ENCODE measurements at places on chromosomes 11 and 22.
A peak's percentile ranks its signal among the peaks of the same experiment; 100 is the strongest.

GRCh38 chr11:36390963-36391471, 94.9 kb downstream of the PRR5L start:
- DNase-seq, result peak; percentile 92

GRCh38 chr11:2041963-2042362, 44.3 kb upstream of the H19 start:
- no peak for DNase-seq

GRCh38 chr11:17012712-17013547, 1.3 kb downstream of the PLEKHA7 start:
- DNase-seq, result no peak

DNA sequence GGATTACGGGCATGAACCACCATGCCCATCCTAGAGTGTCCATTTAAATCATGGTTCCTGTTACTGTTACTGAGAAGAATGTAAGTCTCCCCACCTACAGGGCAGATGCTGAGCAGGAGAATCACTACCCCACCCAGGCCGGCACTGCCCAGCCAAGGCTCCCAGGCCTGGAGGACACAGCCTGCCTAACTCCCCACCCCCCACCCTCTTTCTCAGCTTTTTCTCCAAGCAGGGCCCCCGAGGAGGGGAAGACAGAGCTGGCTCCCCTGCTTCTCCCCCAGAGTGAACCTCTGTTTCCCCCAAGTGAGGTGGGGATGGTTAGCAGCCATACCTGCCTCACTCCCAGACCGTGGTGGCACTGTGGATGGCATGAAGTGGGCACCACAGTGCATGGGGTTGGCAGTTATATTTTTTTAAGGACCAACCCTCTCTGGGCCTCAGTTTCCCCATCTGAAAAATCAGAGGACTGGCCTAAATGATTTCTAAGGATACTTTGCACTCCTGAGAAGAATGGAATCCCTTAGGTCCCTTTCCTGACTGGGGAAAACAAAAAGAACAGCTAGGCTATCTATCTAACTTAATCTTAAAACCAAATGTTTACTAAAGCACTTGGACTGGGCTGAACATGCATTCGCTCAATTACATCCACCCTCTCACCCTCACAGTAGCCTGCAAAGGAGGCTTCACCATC, 5.0 kb downstream of the CBX7 start:
- no peak for DNase-seq

- DNase-seq, result no peak
Observed at GRCh38 chr11:69867076-69868005, 48.1 kb upstream of the FGF3 start.

DNA sequence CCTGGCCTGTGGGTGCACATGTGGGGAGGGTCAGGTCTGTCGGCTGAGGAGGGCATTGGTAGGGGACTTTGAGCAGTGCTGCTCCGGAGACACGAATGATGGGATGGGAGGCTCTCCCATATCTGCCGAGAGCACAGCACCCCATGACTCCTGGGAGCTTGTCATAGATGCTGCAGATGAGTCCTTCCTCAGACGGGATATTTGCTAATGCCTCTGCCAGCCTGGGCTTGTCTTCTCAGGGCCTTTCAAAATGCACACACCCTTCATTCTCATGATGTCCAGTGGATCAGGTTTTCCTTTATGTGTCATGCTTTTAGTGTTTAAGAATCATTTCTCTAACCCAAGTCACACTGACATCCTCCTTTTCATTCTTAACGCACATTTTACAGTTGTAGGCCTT, 8.1 kb upstream of the RNH1 start:
- no peak for DNase-seq
